ENCODE measurements at places on chromosomes 5 and 9.

- no peak for DNase-seq
Measured at GRCh38 chr9:108708448-108708847, 147.3 kb downstream of the ACTL7B start.

DNA sequence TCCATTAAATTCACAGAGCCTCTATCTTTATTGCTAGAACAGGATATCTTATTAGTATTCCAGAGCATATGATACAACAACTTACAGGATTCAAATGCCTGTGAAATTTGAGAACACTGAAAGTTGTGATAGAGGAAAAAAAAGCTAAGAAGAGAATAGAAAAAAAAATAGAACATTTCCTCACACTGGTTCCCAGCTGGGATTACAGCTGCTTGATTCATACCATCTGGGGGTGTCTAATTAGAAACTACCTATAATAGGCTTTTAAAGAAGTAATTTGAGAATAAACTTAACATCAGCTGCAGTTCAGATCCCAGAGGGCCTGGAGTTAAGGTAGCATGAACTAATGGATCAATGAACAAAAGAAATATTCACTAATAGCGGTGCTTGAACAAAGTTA is 922.0 kb downstream of the CDH12 start:
- DNase-seq = no peak

DNA sequence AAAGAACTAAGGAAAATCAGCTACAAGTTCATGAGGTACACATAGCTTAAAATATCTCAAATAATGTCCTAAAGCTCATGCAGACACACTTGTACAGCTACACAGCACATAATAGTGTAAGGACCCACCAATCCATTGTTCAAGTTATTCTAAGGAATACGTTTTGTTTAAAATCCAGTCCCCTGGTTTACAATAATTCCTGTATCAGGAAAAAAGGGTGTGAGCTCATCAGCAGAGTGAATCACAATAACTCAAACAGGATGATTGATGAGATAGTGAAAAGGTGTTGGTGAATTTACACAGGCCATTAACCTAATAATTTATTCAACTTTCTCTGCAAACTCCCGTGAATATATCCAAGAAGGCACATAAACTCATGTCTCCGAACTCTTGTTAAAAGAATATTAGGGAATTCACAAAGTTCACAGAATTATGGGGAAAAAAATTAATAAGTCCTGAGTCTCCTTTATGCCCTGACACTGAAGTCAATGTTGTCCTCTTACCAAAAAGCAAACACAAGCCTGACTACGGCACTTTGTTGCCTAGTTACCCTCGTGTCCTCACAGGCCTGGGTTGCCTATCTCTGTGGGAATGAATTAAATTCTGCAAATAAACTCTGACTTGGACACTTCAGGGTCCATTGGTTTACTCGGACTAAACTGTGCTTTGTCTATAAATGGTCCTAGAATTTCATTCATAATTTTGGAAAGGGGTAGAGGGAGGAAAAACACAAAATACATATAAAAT is 142.8 kb upstream of the PDE4D start:
- DNase-seq = no peak

- DNase-seq = no peak
Measured at GRCh38 chr5:140056880-140057279, 13.8 kb upstream of the NRG2 start.

GRCh38 chr5:72452515-72453245 is 54.5 kb downstream of the ZNF366 start:
- DNase-seq = no peak

GRCh38 chr9:74942801-74943200 is 9.9 kb downstream of the C9orf40 start:
- DNase-seq = no peak

DNA sequence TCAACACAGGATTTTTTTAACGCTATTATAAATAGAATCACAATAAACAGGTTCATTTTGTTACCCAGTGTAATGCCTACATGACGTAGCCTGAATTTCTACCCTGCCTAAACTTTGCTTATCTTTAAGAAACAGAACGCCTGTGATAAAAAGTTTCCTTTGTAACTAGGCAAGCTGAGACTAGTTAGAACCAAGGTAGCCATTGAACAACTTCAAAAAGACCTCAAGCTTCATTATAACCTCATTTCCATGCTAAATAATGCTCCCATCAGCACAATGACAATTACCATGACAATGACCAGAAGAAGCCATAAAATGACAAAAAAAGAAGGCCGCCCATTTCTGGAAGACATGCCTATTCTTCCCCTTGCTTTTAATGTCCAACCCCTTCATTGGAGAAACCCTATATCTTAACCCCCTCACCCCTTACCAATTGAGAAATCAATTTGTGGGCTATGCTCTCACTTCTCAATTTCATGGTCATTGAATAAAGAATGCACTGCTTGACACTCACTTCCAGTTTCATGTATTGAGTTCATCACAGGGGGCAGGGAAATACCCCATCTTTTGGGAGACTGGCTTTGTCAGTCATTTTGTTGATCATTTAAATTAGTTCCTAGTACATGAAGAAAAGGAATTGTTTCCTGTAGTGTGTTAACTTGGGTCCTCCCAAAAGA is 276.8 kb downstream of the MCTP1 start:
- no peak for DNase-seq

DNA sequence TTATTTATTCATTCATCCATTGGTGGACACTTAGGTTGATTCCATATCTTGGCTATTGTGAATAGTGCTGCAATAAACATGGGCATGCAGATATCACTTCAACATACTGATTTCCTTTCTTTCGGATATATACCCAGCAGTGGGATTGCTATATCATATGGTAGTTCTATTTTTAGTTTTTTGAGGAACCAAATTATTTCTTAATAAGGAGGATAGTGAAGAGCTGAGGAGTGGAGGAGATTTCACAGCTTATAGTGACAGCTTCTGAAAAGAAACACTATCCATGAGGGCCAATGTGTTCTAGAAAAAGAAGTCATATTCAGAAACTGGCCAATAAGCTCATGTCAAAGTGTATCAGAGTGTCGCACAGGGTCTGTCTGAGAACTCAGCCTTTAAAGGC is 183.3 kb downstream of the SEC61B start:
- no peak for DNase-seq

DNA sequence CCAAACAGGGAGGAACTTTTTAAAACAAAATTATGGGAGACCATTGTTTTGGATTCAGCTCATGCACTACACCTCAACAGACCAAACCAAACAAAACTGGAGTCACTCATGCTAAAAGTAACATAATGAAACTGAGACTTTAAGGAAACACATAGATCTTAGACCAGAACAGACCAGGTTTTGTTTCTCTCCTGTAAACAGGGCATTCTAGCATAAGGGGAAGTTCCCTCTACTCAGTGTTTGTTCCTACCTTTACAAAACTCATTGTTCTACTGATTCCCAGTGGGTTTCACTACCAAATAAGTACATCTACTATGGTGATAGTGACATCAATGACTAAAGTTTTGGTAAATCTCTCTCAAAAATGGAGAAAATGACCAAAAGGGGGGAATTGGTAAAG is 1103.6 kb upstream of the EDIL3 start:
- no peak for DNase-seq

DNA sequence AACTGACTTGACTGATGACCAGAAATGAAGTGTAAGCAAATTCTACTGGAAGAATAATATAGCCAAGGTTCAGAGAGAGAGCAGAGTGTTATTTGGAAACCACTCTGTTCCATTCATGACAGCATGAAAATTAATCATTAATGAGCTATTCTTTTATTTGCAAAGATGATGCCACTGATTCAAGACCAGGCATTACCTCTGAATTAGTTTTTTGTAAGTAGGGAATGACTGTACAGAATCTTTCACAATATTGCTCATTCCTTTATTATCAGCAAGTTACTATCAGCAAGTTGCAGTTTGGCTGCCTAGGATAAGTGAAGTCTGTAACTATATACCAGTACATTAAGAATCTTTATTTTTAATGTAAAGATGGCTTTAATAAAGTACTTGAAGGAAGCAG is 75.1 kb upstream of the RGMB start:
- DNase-seq = no peak

GRCh38 chr9:119986205-119986604 is 593.8 kb downstream of the CDK5RAP2 start:
- no peak for DNase-seq

GRCh38 chr5:139392678-139393496 is 2.0 kb downstream of the PROB1 start:
- peak; percentile 73 for DNase-seq

- no peak for DNase-seq
Measured at GRCh38 chr9:37927601-37928551, 23.9 kb upstream of the SLC25A51 start.

DNA sequence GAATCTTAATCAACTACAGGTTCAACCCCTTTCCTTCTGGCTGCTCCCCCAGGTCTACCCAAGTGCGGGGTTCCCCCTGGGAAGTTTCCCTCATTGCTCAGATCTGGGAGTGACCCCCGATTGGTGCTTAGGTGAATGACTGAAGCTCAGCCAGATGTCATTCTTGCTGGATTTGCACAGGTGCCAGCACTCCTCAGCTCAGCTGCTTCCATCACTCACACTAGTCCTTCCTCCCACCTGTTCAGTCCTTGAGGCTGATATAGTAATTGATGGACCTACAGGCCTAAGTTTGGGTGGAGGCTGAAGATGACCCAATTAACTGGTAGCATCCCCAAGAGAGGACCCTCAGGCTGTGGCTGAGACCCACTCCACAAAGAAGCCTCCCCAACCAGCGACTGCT is 32.9 kb downstream of the PRLR start:
- no peak for DNase-seq

DNA sequence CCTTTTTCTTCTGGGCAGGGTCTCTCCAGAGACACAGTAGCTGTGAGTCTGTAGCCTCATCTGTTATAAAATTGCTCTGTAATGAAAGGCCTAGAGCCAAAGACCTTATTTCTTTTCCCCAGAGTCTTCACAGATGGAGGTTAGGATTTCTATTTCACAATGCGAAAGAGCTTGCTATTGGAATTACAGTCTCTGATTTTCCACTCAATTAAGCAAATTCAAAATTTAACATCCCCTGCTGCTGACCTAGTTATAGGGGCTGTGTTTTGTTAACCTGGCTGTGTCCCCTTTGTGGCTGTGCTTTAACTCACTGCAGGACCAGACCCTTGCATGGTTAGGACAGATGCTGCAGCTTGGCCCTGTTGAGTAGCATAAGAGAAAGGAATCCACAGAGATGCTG is 190.3 kb upstream of the NMUR2 start:
- no peak for DNase-seq

- no peak for DNase-seq
Measured at GRCh38 chr5:77024490-77024889, 5.7 kb upstream of the AGGF1 start.

All from activated CD4-positive, alpha-beta T cell treated with anti-CD3 and anti-CD28 coated beads, Interleukin-2, amount 50 U/mL, for 1 hour (primary cell).